ENCODE measurements at places on chromosomes 7 and 10.

DNA sequence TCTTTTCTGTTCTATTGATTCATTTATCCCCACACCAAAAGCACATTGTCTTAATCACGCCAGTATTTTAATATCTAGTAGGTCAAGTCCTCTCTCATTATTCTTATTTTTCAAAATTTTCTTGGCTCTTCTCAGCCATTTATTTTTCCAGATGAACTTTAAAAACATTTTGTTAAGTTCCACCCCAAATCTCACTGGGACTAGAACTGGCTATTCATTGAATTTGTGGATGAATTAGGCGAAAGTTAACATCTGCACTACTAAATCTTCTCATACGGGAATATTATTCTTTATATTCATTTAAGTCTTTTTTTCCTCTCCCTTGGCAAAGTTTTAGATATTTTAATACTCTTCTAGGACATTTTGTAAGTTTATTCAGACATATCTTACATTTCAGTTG is 295.2 kb upstream of the MGMT start:
- no peak for DNase-seq

DNA sequence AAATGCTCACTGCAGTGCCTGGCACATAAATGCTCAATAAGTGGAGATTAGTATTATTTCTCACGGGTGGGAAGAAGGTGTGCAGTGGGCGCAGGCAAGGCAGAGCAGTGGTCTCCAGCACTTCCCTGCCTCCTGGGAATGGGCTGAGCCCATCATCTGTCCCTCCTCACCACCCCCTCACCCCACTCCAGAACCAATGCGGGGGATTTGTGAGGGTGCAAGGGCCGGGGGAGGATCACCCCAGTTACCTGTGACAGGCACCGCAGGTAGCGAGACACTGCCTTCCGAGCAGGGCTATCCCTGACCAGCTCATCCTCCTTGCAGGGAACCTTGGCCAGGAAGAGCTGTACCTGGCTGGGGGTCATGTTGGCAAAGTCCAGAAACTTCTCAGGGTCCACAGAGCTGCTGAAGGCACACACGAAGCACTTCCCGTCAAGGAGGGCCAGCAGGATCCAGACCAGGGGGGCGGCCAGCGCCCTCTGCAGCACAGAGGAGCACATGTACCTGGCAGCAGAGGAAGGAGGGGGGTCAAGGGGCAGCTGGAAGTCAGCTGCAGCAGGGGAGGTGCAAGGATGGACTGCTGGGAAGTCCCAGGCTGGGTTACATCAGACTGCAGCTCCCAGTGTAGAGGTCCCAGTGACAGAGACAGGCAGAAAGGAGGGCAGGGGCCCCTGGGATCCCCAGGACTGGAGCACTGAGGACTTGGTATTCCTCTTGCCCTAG is 2.8 kb downstream of the CALHM3 start:
- DNase-seq, result no peak

- DNase-seq, result no peak
Measured at GRCh38 chr7:138961159-138961558, 20.0 kb downstream of the KIAA1549 start.

DNA sequence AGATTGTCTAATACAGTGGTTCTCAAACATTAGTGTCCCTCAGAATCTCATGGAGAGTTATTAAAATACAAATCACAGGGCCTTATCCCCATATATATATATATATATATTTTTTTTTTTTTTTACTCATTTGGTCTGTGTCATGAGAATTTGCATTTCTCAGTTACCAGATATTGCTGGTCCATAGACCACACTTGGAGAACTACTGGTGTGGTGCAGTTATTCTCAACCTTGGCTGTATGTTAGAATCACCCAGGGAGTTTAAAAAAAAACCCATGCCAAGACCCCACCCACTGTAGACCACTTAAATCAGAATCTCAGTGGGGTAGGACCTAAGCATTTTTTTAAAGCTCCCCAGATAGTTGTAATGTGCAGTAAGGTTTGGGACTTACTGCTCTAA is 179.9 kb downstream of the AUTS2 start:
- DNase-seq, result no peak

- DNase-seq, result no peak
Measured at GRCh38 chr7:144074374-144074773, 4.8 kb downstream of the OR2A25 start.
